Naive thymus-derived CD8-positive, alpha-beta T cell (primary cell): ENCODE measurements at places on chromosomes 7 and 10. TPM values are rescaled to one million over a fixed set of nuclear protein-coding genes. Genes with fewer than 3 reads are reported as not detected.

- H3K4me1 ChIP-seq, result peaks cover 38% of the 10 kb centered on the region
- peak overlapping the region; percentile 97 for H3K27ac ChIP-seq
- DNase-seq, result no peak
- peaks cover 1% of the 10 kb centered on the region for H3K27me3 ChIP-seq
Measured at GRCh38 chr10:114821915-114822443, 399 bp downstream of the FHIP2A start.

DNA sequence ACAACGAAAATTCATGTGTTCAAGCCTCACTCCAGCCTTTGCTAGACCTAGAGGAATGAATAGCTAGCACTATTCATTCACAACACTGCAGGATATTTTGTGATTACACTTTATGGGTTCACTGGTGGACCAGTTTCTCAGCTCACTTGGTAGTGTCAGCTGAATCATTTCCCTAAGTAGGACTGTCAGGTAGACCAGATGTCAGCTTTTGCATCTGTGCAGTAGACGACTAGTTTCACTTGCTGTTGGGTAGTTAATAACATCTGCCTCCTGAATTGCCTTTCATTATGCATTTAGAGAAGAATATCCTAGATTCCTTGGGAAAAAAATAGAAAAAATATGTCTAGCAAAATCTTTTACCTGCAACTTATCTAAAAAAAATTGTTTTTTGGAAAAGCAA, 296.4 kb downstream of the ADARB2 start:
- H3K4me1 ChIP-seq, result no peaks in the 10 kb centered on the region
- H3K27me3 ChIP-seq, result peaks cover 4% of the 10 kb centered on the region
- no peak overlapping the region for H3K27ac ChIP-seq
- no peak overlapping the region for H3K4me3 ChIP-seq
- no peak for DNase-seq

- no peak overlapping the region for H3K27ac ChIP-seq
- H3K4me1 ChIP-seq, result peaks cover 9% of the 10 kb centered on the region
- no peaks in the 10 kb centered on the region for H3K36me3 ChIP-seq
- H3K4me3 ChIP-seq, result peak overlapping the region; percentile 87
Measured at GRCh38 chr7:152674860-152675758, 832 bp downstream of the XRCC2 start.

- H3K4me1 ChIP-seq, result peaks cover 4% of the 10 kb centered on the region
- H3K4me3 ChIP-seq, result no peak overlapping the region
- peaks cover 47% of the 10 kb centered on the region for H3K27me3 ChIP-seq
- no peaks in the 10 kb centered on the region for H3K36me3 ChIP-seq
- peak; percentile 41 for DNase-seq
Measured at GRCh38 chr10:98045785-98046389, 15.5 kb upstream of the CRTAC1 start.

GRCh38 chr10:128994598-128995143, 472.4 kb upstream of the MGMT start:
- H3K27me3 ChIP-seq, result peaks cover 2% of the 10 kb centered on the region
- H3K27ac ChIP-seq, result no peak overlapping the region
- H3K36me3 ChIP-seq, result no peaks in the 10 kb centered on the region
- no peak for DNase-seq
- H3K4me1 ChIP-seq, result no peaks in the 10 kb centered on the region

DNA sequence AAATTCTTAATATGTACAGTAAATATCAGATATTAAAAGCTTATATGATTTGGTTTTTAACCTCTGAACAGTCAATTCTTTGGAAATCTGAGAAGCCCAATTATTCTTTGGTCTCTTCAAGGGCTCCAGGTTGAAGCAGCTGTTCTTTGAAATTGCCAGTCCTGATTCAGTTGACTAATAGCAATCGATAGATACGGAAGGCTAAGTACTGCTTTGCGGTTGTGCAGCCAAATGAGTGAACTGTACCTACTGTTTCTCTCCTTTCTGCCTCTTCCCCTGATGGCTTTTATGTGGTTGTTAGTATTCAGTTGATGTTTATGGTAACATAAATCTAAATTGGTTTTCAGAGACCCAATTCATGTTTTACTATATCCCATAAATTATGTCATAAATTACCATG, 103.1 kb upstream of the RPA3 start:
- no peak for DNase-seq
- peaks cover 14% of the 10 kb centered on the region for H3K4me1 ChIP-seq
- no peak overlapping the region for H3K4me3 ChIP-seq
- H3K36me3 ChIP-seq, result peaks cover 15% of the 10 kb centered on the region
- H3K27me3 ChIP-seq, result no peaks in the 10 kb centered on the region

GRCh38 chr7:144670218-144670617, 165.6 kb downstream of the TPK1 start:
- H3K4me1 ChIP-seq, result no peaks in the 10 kb centered on the region
- DNase-seq, result no peak
- no peak overlapping the region for H3K4me3 ChIP-seq
- H3K27ac ChIP-seq, result no peak overlapping the region

DNA sequence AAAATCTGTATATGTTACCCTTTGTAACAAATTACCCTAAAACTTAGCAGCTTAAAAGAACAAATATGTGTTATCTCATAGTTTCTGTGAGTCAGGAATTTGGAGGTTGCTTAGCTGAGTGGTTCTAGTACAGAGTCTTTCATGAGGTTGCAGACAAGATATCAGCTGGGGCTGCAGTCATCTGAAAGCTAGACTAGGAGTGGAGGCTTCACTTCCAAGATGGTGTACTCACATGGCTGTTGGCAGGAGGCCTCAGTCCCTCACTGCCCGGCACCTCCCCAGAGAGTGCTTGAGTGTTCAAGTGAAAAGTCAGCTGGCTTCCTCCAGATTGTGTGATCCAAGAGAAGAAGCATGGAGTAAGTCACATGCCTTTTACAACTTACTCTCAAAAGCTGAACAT, 16.9 kb upstream of the GGCT start:
- H3K27ac ChIP-seq, result no peak overlapping the region
- H3K4me1 ChIP-seq, result no peaks in the 10 kb centered on the region
- no peak overlapping the region for H3K4me3 ChIP-seq
- H3K27me3 ChIP-seq, result no peaks in the 10 kb centered on the region
- DNase-seq, result no peak
- no peaks in the 10 kb centered on the region for H3K36me3 ChIP-seq

- H3K36me3 ChIP-seq, result no peaks in the 10 kb centered on the region
- H3K4me3 ChIP-seq, result no peak overlapping the region
- H3K27ac ChIP-seq, result no peak overlapping the region
- DNase-seq, result no peak
Measured at GRCh38 chr10:24127516-24127915, 81.4 kb upstream of the KIAA1217 start.

- no peaks in the 10 kb centered on the region for H3K36me3 ChIP-seq
- no peak for DNase-seq
- H3K27ac ChIP-seq, result no peak overlapping the region
Measured at GRCh38 chr10:78332657-78333056, 299.0 kb downstream of the RPS24 start.

- H3K36me3 ChIP-seq, result no peaks in the 10 kb centered on the region
- H3K27ac ChIP-seq, result no peak overlapping the region
- H3K4me1 ChIP-seq, result no peaks in the 10 kb centered on the region
- DNase-seq, result no peak
- no peak overlapping the region for H3K4me3 ChIP-seq
- H3K27me3 ChIP-seq, result peaks cover 15% of the 10 kb centered on the region
Measured at GRCh38 chr10:51000164-51000563, 74.1 kb upstream of the PRKG1 start.

- peaks cover 7% of the 10 kb centered on the region for H3K4me1 ChIP-seq
- no peaks in the 10 kb centered on the region for H3K36me3 ChIP-seq
- H3K27me3 ChIP-seq, result no peaks in the 10 kb centered on the region
- DNase-seq, result no peak
- no peak overlapping the region for H3K27ac ChIP-seq
- no peak overlapping the region for H3K4me3 ChIP-seq
Measured at GRCh38 chr10:71381611-71382010, 15.1 kb upstream of the CDH23 start.

GRCh38 chr7:69735582-69735981, 137.3 kb downstream of the AUTS2 start:
- no peak overlapping the region for H3K4me3 ChIP-seq
- DNase-seq, result no peak
- H3K27me3 ChIP-seq, result peaks cover 1% of the 10 kb centered on the region
- H3K27ac ChIP-seq, result no peak overlapping the region
- H3K36me3 ChIP-seq, result no peaks in the 10 kb centered on the region
- no peaks in the 10 kb centered on the region for H3K4me1 ChIP-seq

DNA sequence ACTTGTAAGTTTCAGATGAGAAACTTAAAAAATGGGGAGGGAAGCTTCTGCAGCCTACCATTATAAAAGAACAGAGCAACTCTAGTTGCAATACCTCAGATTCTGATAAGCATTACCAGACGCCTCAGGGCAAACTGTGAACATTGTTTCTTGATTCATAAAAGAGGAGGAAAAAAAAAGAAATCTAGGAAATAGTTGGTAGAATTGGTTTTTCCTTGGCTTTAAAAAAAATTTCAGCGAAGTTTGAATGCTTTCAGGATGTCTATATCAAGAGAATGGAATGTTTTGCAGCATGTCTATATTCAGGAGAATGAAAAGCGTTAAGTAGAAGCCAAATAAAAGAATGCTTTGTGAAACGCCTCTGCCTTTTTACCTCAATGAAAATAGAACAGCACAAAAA, 17.5 kb upstream of the ANLN start:
- H3K27me3 ChIP-seq, result no peaks in the 10 kb centered on the region
- H3K27ac ChIP-seq, result no peak overlapping the region
- H3K4me3 ChIP-seq, result no peak overlapping the region
- no peak for DNase-seq
- peaks cover 3% of the 10 kb centered on the region for H3K4me1 ChIP-seq
- H3K36me3 ChIP-seq, result peaks cover 6% of the 10 kb centered on the region

DNA sequence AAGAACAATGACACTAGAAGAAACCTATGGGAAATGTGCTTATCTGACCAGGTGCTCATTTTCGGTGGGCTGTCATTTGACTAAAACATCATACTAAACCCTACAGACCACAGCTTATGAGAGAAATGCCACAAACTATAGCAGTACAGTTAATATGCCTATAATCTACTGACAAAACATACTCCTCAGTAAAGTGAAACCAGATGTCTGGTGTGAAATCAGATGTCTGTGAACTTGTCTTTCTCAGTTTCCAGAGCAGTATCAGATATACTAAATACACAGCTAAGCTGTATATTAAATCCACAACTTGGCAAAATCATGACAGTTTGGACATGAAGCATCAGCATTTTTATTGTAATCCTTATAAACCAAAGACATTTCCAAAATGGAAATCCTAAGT, 3.3 kb downstream of the IMMP2L start:
- peaks cover 25% of the 10 kb centered on the region for H3K4me1 ChIP-seq
- no peak for DNase-seq
- H3K4me3 ChIP-seq, result no peak overlapping the region
- H3K27me3 ChIP-seq, result no peaks in the 10 kb centered on the region

DNA sequence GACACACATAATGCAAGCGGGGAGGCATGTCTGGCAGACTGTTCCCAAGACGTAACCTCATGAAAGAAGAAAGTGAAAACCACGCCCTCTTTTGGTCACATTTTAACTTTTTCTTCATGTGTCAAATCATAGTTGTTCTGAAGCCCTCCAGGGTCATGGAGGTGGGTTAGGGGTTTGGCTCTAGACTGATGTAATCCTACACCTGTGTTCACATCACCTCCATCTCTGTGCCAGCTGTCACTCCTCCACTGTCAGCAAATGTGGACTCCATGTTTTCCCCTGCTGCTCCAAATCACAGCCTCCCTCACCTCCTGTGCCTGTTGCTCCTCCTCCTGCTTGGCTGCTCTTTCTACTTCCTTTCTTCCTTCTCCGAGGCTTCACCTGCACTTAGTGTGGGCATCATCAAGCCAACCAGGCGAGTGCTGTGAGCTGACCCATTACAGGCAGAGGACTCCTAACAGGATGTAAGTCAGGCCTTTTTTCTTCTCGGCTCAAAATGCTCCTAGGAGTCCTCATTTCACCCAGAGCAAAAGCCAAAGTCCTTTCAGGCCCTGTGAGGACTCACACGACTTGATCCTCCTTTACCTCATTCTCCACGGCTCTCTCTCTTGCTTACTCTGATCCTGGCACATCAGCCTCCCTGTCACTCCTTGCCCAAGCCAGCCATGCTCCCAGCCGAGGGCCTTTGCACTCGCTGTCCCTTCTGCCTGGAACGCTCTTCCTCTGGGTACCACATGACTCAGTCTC, 66.4 kb upstream of the IFRD1 start:
- H3K4me1 ChIP-seq, result peaks cover 7% of the 10 kb centered on the region
- H3K36me3 ChIP-seq, result no peaks in the 10 kb centered on the region
- no peak overlapping the region for H3K27ac ChIP-seq
- H3K4me3 ChIP-seq, result no peak overlapping the region
- H3K27me3 ChIP-seq, result no peaks in the 10 kb centered on the region

DNA sequence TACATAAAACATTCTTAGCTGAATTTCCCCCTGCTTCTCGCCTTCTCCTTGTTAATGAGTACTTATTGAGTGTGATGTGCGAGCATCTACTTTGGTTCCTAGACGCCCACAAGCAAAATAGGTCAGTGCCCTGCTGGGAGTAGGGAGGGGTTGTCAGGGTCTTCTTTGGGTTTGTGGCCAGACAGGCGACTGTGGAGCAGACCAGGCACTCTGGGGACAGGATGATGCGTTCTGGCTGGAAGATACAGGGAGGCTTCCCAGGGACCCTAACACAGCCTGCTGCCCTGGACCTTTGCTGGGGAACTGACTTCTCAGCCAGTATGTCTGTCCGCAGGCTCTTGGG, 227.2 kb downstream of the CUX1 start:
- no peak overlapping the region for H3K27ac ChIP-seq
- no peaks in the 10 kb centered on the region for H3K27me3 ChIP-seq
- H3K4me3 ChIP-seq, result no peak overlapping the region
- peaks cover 12% of the 10 kb centered on the region for H3K36me3 ChIP-seq
- DNase-seq, result no peak

DNA sequence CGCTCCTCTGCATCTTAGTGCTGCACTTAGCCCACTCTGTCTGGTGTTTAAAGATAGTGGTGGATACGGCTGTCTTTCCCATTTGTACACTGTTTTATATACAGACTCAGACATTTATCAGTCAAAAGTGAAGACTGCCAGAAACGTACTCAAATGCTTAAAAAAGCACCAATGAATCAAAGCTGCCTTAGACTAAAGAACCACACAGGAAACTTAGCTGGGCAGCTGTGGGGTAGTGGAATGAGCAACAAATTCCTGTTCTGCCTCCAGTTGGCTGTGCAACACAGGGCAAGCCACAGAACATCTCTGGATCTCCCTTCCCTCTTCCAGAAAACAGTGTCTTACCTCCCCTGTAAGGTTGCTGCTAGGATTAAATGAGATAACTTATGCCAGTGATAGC, 76.0 kb downstream of the ATXN7L1 start:
- no peak overlapping the region for H3K27ac ChIP-seq
- no peak for DNase-seq
- H3K4me3 ChIP-seq, result no peak overlapping the region
- peaks cover 21% of the 10 kb centered on the region for H3K4me1 ChIP-seq

Gene CRHR2
- total RNA-seq, result not detected

Gene ERVW-1
- 0.16 TPM for total RNA-seq

Gene SPDYE6
- total RNA-seq, result not detected

Gene GCK
- total RNA-seq, result 0.58 TPM

Gene FHIP2A
- 24.8 TPM for total RNA-seq

Gene TLX1
- total RNA-seq, result not detected

Gene PTPRZ1
- total RNA-seq, result not detected

Gene HOXA13
- total RNA-seq, result not detected
